ENCODE measurements at places on chromosomes 4 and X.
A peak's percentile ranks its signal among the peaks of the same experiment; 100 is the strongest.

- DNase-seq = no peak
Observed at GRCh38 chrX:120271218-120271617, 20.6 kb downstream of the ZBTB33 start.

- DNase-seq = peak; percentile 11
Observed at GRCh38 chr4:84582988-84583875, at the start of gene CDS1. Gene CDS1 (plus strand): TSS chr4:84583127. CDS start chr4:84583402, 275 bp downstream.

DNA sequence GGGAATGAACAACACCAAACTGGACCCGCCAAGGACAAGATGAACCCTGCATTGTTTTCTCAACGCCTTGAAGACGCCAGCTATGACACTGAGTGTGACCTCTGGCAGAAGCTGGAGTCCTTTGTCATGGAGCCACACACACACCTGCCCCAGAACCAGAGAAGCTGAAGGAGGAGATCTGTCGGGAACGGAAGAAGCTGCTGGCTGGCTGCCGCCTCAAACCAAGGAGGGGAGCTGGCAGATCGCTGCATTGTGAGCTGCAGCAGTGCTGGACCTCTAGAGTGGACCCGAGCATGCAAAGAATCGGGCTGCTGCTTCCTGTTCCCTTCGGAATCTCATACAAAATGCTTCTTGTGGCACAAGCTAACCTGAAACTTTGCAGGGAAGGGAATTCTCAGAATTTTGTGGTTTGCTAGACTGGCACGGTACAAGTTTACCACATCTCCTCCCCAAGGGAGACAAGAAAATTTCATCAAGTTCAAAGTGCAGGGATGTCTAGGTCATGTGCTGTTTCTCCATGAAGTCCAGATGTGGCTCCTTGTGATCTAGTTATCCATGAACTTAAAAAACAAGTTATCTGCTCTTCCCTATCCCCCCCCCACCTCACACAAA lies 23.4 kb upstream of the GLRB start:
- DNase-seq = no peak

DNA sequence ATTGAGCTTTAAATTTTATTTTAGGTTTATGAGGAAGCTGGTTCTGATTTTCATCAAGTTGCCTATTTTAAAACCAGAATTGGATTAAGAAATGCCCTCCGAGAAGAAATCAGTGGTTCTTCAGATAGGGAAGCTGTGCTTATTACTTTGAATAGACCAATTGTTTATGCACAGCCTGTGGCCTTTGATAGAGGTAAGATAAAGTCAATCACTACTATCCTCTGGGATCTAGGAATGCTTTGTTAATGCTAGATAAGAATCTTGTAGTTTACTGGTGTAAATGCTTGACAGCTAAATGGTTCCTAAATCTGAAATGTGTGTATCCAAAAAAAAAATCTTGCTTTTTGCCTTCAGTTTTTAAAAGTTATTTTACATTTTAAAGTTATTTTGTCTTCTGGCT lies 73.0 kb upstream of the ADAD1 start:
- DNase-seq = no peak

- DNase-seq = no peak
Observed at GRCh38 chrX:113400193-113400704, 559.6 kb upstream of the AMOT start.

DNA sequence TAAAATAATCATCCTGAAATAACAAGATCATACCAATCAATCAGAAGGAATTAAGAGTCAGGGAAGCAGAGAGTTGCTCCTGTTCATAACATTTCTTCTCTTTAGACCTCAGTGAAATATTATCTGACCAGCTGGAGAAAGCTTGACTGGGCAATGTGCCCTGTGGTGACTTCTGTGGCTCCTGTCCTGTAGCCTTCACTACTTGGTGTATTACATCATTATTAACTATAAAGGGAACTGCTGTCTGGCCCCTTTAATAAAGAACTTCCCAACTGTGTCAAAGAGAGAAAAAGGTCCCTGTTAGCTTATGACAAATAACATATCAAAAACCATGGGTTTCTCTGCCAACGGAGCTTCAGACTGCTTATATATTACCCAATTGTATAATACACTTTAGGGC lies 18.0 kb downstream of the OPHN1 start:
- DNase-seq = no peak
